ENCODE measurements at places on chromosomes 3 and 15.

GRCh38 chr3:30941342-30941741, 46.9 kb upstream of the GADL1 start:
- no peak for DNase-seq

DNA sequence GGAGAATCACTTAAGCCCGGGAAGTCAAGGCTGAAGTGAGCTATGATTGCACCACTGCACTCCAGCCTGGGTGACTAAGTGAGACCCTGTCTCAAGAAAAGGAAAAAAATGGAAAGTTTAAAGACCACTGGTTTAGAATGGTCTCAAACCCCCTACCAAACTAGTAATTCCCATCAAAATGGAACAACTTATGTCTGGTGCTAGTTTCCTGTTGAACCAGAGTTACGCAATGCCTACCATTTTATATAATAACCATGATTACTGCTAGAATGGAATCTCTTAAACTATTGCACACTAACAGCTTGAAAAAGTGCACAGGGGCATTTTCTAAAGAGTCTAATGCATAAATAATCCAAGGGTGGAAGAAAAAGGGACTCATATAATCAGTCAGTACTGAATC, 43.6 kb downstream of the DMXL2 start:
- no peak for DNase-seq

GRCh38 chr15:78620527-78621421, at the start of gene CHRNA3:
Gene CHRNA3 (minus strand): TSS chr15:78620996. CDS start chr15:78620794, 202 bp downstream.
- no peak for DNase-seq

DNA sequence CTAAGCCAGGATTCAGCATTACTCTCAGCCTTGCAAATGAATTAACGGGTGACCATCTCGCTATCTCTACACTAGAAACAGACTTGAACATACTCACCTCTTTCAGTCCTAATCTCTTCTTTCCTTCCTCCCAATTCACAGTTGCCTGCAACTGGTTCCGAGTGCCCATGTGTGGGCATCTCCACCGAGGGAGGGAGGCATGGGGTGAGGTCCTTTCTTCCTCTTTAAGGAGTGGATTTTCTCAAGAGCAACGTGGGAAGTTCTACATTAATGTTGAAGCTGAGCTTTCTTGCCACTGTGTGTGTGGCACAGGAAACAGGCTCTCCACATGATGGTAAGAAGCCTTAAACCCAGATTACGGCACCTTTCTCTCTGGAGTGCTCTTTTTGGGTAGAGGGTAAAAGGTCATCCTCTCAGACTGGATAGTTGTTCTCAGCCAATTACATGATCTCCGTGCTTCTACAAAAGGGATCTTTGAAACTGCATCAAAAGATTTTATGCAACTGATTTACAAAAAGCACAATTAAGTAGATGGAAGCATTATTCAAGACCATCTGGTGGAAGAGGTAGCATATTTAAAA, 286.8 kb upstream of the NR2F2 start:
- DNase-seq: no peak

DNA sequence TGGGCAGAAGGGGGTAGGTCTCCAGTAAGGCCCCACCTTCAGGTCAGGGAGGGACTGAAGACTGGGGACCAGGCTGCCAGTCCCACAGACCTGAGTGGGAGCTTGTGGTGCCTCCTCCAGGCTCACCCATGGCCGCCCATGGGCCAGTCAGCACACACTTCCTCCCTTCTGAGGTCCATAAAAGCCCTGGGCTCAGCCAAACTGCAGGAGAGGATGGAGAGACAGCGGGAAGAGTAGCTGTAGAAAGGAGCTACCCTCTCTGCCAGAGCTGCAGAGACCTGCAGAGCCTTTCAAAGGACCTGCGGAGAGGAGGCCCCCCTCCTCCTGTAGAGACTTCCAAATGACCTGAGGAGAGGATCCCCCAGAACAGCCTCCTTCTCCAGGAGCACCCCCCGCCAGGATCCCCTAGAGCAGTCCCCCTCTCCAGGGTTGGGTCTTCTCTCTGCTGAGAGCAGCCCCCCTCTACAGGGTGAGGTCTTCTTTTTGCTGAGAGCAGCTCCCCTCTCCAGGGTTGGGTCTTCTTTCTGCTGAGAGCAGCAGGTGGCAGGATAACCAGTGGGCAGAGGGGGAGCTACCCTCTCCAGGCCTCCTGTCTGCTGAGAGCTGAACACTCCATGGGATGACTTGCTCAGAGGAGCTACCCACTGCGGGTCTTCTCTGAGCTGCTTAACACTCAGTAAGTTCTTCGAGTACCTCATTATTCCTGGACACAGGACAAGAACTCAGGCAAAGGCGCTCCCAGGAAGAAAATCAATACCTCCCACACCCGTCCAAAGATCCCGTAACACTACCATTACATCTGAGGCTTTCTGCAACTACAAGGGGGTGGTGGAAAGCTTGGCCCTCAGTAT, 5.0 kb upstream of the SKIC8 start:
- DNase-seq: no peak

- DNase-seq: no peak
Measured at GRCh38 chr15:81323559-81323943, 390 bp downstream of the STARD5 start.

Measured in cortex of kidney (tissue), 1 donor.